ENCODE measurements at places on chromosomes 4 and X.
A peak's percentile ranks its signal among the peaks of the same experiment; 100 is the strongest.

GRCh38 chrX:9326369-9326768 lies 138.5 kb upstream of the TBL1X start:
- no peak for DNase-seq

DNA sequence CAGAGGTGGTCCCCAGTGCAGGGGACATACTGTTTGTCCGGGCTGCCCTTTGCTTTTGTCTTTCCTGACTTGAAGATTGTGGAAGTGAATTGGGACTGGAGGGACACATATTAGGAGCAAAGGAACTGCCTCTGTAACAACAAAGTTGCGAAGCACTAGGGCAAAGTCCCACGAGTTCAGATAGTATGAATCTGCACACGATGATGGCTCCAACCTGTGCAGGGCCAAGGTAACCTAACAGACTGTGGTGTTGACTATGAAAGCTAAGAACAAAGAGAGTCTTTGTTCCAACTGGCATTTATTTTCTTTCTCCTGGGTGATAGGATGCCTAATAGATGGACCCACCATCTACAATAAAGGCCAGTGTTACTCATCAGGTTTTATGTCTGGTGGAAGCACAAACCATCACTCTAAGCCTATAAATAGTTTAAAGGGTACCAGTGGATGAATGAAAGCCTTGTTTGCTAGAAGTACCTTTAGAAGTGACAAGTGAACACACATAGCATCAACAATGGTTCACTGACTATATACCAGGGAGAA lies 71.8 kb downstream of the TMA16 start:
- DNase-seq, result no peak

GRCh38 chr4:78735697-78736096 lies 40.5 kb upstream of the BMP2K start:
- no peak for DNase-seq

- peak; percentile 68 for DNase-seq
Observed at GRCh38 chr4:110586131-110586850, 36.6 kb downstream of the PITX2 start.

GRCh38 chrX:39765327-39765726 lies 332.4 kb downstream of the BCOR start:
- DNase-seq, result no peak

- DNase-seq, result peak; percentile 50
Observed at GRCh38 chr4:2936773-2937145, 26.4 kb downstream of the NOP14 start.

DNA sequence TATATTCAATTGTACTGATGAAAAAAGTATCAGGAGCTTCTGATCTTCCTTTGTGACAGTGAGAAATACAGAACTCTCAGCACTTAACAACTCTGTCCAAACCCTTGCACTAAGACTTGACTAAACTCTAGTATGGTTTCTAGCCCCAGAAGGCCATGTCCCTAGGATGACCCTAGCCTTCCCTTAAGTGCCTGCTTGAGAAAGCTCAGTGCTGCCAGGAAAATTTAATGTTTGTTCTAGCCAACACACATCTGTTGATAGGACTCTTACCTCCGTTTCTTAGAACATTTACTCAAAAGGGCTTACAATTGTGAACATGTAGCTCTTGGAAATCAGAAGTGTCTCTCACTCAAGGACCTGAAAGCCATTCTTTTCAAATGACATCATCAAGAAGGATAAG lies 1055.2 kb upstream of the FTHL17 start:
- no peak for DNase-seq

- no peak for DNase-seq
Observed at GRCh38 chrX:13010546-13010945, 33.9 kb downstream of the FAM9C start.

- DNase-seq, result no peak
Observed at GRCh38 chrX:68748030-68748429, 80.8 kb upstream of the EFNB1 start.

- DNase-seq, result no peak
Observed at GRCh38 chrX:119087121-119087520, 14.3 kb downstream of the CT47C1 start.

DNA sequence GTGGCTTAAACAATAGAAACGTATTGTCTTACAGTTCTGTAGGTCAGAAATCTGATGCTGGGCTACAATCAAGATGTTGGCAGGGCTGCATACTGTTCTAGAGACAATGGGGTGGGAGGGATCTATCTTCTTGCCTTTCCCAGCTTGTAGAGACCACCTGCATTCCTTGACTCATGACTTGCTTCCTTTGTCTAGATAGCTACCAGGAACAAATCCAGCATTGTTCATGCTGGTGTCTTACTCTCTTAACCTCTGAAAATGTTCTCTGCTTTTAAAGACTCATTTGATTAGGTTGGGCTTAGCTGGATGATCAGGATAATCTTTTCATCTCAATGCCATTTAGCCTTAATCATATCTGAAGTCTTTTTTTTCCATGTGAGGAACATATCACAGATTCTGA lies 169.0 kb downstream of the ZNF330 start:
- DNase-seq, result no peak

DNA sequence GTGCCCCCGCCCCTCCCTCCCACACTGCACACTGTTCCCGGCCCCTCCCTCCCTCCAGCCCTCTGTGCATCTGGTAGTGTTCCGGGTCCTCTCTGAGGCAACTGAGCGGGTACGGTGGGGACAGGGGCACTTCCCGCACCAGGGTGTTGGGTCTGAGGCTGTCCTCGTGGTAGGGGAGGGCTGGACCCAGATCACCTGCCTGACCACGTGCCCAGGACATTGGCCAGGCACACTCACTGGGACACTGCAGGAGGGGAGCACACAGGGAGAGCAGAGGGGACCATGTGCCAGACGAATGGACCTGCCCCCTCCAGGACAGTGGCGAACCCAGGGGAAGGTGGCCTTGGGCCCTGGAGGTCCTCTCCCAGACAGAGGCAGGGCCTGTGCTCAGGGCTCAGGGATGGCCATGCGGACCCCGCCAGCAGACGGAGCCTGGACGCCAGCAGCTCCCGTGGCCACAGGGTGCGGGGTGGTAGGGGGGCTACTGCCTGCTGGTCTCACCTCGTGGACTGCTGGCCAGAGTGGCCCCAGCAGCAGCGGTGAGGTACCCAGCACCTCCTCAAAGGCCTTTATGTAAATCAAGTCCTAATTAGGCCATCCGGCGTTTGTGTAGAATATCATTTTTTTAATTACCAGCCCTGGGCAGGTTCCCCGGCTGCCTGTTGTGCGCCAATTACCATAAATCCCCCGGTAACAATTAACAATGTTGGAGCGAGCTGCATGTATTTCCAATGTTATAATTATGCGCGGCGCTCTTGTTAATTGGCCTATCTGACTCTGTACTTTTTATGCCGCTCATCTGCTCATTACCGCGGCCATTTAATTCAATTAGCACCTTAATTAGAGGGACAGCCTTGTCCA lies 106.9 kb downstream of the FAM53A start:
- DNase-seq, result no peak

DNA sequence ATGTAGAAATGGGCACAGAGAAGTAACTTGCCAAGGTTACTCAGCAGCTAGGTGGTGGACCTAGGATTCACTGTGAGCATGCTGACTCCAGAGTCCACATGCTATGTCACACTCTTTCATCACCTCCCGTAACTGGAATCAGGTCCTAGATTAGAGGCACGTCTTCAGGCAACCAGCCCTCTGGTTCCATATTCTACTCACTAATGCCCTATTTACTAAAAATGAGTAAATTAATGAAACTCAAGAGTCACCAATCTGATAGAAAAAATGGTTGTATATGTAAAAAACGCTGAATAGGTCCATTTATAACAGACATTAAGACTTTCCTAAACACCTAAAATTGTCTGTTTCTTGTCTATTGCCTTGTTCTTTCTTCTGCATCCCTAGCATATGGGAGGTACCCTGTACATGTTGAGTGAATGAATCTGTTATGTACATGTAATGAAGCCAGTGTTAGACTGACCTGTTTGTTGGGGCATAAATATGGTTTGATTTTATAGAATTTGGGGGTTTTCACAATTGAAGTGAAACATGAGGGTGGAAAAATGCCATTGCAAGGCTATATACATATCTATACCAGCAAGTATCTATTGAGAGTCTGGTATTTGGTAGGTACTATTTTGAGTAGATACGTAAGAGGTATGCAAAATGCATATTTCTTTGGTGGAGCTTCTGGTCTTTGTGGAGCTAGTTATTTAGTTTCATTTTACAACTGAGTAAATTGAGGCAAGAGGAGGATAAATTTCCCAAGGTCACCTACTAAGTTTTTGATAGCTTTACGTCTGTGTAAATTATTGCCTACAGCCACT lies 7.5 kb upstream of the RUFY3 start:
- DNase-seq, result no peak

GRCh38 chrX:134186362-134187121 lies 50.4 kb upstream of the CCDC160 start:
- DNase-seq, result no peak

GRCh38 chr4:123675567-123675966 lies 279.0 kb downstream of the SPRY1 start:
- DNase-seq, result no peak

DNA sequence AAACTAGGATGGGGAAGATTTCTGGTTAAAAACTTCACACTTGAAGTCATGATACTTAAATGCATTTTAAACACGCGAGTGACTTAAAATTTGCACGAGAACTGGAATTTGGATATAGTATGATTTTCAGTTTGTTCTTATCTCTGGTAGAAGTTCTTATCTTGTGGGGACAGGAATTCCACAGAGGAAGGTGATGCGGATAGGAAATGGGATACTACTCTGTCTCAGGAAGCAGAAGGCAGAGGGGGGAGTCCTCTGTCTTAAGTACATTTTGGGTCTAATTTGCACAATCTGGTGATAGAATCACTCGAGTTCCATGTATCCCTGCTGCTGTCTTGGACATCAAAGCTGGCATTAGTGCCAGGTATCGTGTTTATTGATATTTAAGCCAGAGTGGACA lies 53.3 kb downstream of the TLL1 start:
- DNase-seq, result no peak

DNA sequence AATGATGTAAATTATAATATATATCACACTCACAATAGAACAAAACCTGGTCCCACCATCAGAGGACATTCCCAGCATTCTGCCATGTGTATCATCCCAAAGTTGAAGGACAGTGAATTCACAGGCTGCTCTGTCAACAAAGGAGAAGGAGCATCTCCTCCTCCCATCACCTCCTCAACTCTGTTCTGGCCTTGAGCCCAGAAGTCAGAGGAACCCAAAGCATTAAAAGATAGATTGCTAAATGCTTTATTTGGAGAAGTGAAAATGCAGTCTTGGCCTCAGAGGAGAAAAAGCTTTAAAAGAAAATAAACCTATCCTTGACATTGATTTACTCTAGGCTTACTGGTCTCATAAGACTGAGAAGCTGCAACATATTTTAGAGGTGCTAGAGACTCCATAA lies 268.8 kb upstream of the RASGEF1B start:
- no peak for DNase-seq

- DNase-seq, result no peak
Observed at GRCh38 chr4:146032234-146032860, 93.7 kb upstream of the ZNF827 start.

GRCh38 chr4:24105327-24106038 lies 215.6 kb upstream of the PPARGC1A start:
- peak; percentile 97 for DNase-seq

GRCh38 chr4:24468071-24468470 lies 116.3 kb downstream of the DHX15 start:
- no peak for DNase-seq

DNA sequence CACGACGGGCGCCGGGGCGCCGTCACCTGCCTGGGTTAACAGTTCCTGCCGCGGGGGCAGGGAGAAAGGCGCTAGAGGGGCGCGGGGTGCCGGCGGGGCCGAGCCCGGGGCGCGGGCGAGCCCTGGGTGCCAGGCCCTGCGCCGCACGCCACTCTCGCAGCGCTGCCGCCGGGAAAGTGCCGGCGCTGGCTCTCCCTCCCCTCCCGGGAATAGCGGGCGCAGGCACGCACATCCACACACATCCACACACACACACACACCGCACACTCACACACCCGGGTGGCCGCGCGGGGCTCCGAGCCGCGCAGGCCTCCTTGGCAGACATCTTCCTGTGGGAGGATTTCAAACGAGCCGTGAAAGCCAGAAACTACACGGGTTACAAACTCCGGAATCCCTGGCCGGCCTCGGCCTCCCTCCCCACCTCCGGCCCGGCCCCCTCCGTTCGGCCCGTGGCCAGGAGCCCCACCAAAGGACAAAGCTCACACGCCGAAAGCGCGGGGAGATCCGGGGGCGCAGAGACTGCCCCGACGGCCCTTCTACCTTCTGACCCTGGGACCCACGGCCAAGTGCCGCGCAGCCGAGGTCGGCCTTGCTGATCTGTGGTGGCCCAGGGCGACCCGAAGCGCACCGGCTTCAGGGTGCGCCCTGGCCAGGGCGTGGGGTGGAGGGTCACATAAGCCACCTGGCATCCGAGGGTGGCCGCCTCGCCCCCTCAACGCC lies 92.3 kb downstream of the BCOR start:
- DNase-seq, result no peak

DNA sequence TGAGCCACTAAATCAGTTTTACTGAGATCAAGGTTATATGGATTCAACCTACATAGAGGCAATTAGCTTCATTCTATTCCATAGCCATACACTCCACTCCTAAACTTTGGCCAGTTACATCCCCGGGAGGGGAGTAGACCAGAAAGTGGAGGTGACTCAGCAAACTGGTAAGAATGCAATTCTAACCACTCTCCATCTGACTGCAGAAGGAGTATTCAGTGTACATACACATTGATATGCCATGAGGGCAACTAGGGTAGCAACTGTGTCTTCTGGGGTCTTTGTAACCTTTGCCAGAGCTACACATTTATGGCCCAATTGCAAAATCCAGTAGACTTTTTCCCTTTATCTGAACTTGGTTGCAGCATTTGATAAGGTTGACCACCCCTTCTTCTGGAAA lies 7.6 kb downstream of the SLC25A43 start:
- no peak for DNase-seq

DNA sequence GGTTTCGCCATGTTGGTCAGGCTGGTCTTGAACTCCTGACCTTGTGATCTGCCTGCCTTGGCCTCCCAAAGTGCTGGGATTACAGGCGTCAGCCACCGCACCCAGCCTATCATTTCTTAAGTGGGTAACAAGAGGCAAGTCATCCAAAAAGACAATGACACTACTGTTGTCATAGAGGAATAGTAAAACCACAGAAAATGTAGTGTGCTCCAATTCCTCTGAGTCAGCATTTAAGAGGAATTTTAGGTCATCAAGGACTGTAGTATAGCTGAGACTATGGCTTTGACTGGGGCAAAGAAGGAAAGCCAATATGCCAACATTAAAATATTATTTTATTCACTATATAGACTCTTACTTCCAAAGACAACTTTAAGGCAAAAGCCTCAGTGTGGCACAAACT lies 48.4 kb downstream of the ATP8A1 start:
- DNase-seq, result no peak

DNA sequence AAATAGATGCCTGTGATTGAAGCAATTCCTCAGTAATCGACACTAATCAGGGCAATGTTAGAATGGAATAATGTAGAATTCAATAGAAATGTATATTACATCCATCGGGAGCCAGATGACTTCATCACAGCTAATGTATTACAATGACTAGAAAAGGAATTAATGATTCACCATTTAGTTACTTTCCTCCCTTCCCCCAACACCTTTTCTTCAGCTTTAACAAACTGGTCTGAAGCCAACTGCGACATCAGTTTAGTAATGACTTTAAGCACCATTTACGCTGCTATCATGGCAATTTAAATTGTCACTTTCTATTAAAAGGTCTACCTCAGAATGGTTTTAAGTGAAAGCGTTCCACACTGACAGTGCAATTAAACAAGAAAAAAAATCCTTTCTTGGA lies 45.1 kb downstream of the SUPT20HL2 start:
- no peak for DNase-seq

- no peak for DNase-seq
Observed at GRCh38 chrX:14915596-14915995, 42.4 kb downstream of the MOSPD2 start.
